Activated CD4-positive, alpha-beta T cell treated with anti-CD3 and anti-CD28 coated beads for 36 hours (primary cell): ENCODE measurements at places on chromosomes 16 and 17. TPM values are rescaled to one million over a fixed set of nuclear protein-coding genes. Genes with fewer than 3 reads are reported as not detected.

- peak; percentile 82 for DNase-seq
- peaks cover 9% of the 10 kb centered on the region for H3K27me3 ChIP-seq
- no peaks in the 10 kb centered on the region for H3K36me3 ChIP-seq
- H3K4me3 ChIP-seq, result no peak overlapping the region
- no peak overlapping the region for H3K27ac ChIP-seq
- H3K4me1 ChIP-seq, result no peaks in the 10 kb centered on the region
These were observed 74.5 kb upstream of the DYNLRB2 start for GRCh38 chr16:80466024-80466987.

DNA sequence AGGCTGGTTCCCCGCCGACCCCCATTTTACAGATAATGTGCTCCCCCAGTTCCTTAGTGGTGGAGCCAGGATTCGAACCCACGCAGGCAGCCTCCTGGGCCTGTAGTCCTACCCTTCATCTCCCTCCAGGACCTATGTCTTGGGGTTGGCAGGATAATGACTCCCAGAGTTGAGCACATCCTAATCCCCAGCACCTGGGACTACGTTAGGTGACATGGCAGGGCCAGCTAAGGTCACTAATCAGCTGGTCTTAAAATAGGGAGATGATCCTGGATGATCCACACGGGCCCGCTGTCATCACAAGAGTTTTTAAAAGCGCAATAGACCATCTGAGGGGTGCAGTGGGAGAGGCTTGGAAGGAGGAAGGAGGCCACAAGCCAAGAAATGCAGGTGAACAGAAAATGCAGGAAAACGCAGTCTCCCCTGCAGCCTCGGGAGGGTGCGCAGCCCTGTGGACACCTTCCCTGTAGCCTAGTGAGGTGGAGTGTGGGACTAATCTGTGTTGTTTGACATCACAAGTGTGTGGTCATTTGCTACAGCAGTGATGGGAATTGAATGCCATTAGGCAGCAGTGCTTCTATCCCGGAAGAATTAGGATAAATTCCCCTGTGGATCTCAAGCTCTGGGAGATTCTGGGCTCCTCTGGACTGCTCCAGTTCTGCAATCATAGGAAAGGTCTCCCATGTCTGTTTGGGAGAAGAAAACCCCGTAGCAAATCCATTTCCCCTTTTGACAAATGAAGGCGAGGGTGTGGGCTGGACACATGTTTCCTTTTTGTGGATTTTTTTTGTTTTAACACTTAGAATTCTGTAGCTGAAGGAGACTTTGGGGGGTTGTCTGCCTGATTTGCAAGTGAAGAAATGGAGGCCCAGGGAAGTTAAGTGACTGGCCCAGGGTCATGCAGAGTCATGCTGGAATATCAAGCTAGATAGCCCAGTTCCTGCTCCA, 297.7 kb downstream of the SEC14L1 start:
- DNase-seq, result no peak
- H3K27ac ChIP-seq, result peak overlapping the region; percentile 93
- peaks cover 14% of the 10 kb centered on the region for H3K36me3 ChIP-seq
- H3K4me3 ChIP-seq, result peak overlapping the region; percentile 1

ABCA9 gene
- not detected for total RNA-seq

DNA sequence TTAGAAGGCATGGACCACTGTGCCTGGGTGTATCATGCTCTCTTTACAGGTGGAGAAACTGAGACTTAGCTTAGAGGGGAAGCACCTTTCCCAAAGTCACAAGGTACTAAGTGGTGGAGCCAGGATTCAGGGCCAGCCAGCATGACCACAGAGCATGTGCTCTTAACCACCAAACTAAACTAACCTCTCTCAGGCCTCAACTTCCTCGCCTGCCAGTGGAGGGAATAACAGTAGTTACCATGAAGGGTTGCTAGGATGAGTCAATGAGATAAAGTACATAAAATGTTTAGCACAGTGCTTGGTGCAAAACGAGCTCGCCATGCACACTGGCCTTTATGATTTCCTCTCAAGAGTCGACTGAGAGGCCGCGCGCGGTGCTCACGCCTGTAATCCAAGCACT, 6.4 kb upstream of the MYO1C start:
- no peaks in the 10 kb centered on the region for H3K27me3 ChIP-seq
- no peak for DNase-seq
- no peak overlapping the region for H3K27ac ChIP-seq

GRCh38 chr16:85335584-85336491, 223.6 kb upstream of the CIBAR2 start:
- H3K27me3 ChIP-seq, result peaks cover 4% of the 10 kb centered on the region
- peaks cover 11% of the 10 kb centered on the region for H3K4me1 ChIP-seq
- H3K36me3 ChIP-seq, result no peaks in the 10 kb centered on the region
- H3K27ac ChIP-seq, result peak overlapping the region; percentile 47
- DNase-seq, result peak; percentile 41
- H3K4me3 ChIP-seq, result peak overlapping the region; percentile 45

- H3K36me3 ChIP-seq, result no peaks in the 10 kb centered on the region
- no peak overlapping the region for H3K4me3 ChIP-seq
- no peaks in the 10 kb centered on the region for H3K4me1 ChIP-seq
- no peaks in the 10 kb centered on the region for H3K27me3 ChIP-seq
These were observed 21.1 kb downstream of the NGFR start for GRCh38 chr17:49516180-49516579.

GRCh38 chr16:86018487-86018886, 119.5 kb downstream of the IRF8 start:
- peaks cover 34% of the 10 kb centered on the region for H3K27me3 ChIP-seq
- peaks cover 15% of the 10 kb centered on the region for H3K4me1 ChIP-seq
- no peak overlapping the region for H3K27ac ChIP-seq
- DNase-seq, result no peak

DNA sequence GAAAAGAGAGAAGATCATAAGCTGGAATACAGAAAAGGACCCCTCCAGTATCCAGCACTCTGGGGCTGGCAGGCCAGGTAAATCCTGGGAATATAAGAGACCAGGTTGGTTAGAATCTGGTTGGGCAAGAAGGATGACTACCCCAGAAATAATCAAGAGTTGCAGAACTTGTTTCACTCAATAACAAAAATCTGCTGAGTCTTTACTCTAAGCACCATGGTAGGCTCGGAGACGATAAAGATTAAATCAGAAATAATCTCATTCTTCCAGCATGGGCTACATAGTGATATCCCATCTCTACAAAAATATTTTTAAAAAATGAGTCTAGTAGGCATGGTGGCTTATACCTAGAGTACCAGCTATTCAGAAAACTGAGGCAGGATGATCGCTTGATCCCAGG, 138.0 kb upstream of the KCNJ16 start:
- H3K4me3 ChIP-seq, result no peak overlapping the region
- no peaks in the 10 kb centered on the region for H3K36me3 ChIP-seq
- no peaks in the 10 kb centered on the region for H3K27me3 ChIP-seq
- no peak for DNase-seq
- H3K4me1 ChIP-seq, result no peaks in the 10 kb centered on the region

- H3K36me3 ChIP-seq, result peaks cover 66% of the 10 kb centered on the region
- no peak overlapping the region for H3K27ac ChIP-seq
- no peaks in the 10 kb centered on the region for H3K27me3 ChIP-seq
- H3K4me1 ChIP-seq, result peaks cover 27% of the 10 kb centered on the region
- no peak for DNase-seq
- H3K4me3 ChIP-seq, result no peak overlapping the region
These were observed 6.8 kb downstream of the RSL1D1 start for GRCh38 chr16:11844499-11844898.

DNA sequence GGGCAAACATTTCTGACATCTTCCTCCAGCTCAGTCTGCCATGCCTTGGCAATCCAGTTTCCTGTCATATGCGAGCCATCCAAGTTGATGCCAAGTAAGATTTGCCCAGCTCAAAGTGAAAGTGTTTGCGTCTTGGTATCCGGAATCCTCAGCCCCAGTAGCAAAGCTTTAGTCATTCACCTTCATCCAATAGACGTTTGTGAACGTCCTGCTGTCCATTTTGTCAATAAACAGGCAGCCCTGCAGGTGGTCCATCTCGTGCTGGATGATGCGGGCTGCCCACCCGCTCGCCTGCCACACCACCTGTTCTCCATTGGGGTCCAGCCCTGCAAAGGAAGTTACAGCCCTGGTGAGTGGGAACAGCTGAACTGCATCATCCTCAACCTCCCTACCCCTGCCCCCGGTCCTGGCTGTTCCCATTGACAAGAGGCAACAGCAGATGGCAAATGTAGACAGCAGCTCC, 1.5 kb downstream of the PDF start:
- peak overlapping the region; percentile 83 for H3K4me3 ChIP-seq
- no peaks in the 10 kb centered on the region for H3K27me3 ChIP-seq
- H3K27ac ChIP-seq, result peak overlapping the region; percentile 79
- DNase-seq, result peak; percentile 40
- H3K36me3 ChIP-seq, result peaks cover 62% of the 10 kb centered on the region

GRCh38 chr17:75511610-75512575, 3.4 kb downstream of the CASKIN2 start:
- no peaks in the 10 kb centered on the region for H3K36me3 ChIP-seq
- no peak for DNase-seq
- no peaks in the 10 kb centered on the region for H3K4me1 ChIP-seq
- H3K4me3 ChIP-seq, result no peak overlapping the region
- peaks cover 3% of the 10 kb centered on the region for H3K27me3 ChIP-seq

DNA sequence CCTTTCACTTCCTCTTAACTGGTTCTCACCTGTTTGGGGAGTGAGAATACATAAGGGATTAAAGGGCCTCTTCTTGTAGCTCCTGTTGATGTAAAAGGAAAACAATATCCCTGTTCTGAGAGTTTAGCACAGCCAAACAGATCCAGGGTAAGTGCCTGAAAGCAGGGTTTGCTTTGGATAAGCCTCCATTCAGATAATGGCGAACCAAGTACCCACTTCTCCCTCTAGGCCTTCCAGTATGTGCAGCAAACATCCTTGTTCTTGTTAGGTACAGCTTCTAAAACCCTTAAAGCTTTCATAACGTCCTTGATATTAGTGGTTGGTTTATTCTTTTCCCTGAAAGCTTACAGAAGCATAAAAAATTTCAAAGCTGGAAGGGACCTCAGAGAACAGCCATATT, 130.6 kb upstream of the DNAH9 start:
- no peak overlapping the region for H3K4me3 ChIP-seq
- no peaks in the 10 kb centered on the region for H3K27me3 ChIP-seq
- H3K27ac ChIP-seq, result no peak overlapping the region
- DNase-seq, result no peak

RANGRF gene
- 37.9 TPM for total RNA-seq

DNA sequence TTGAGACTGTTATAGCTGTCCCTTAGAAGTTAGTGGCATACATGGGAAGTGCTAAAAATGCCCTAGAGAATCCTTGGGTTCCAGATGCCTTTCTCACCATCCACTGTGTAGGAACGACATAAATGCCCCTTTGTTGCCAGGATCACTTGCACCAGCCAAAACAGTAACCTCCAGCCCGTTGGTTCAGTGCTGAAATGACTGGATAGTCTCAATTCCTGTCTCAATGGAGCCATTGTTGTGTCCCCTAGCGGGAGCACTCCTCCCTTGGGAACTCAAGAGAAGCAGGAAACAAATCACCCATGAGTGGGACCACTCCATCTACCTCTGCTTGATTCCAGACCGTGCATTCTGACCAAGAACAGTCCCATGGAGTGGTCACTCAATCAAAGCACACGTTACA, 23.1 kb downstream of the MPHOSPH6 start:
- H3K27me3 ChIP-seq, result no peaks in the 10 kb centered on the region
- no peak overlapping the region for H3K27ac ChIP-seq
- no peaks in the 10 kb centered on the region for H3K4me1 ChIP-seq
- DNase-seq, result no peak

CHST4 gene
- total RNA-seq, result not detected

- peaks cover 3% of the 10 kb centered on the region for H3K4me1 ChIP-seq
- no peak overlapping the region for H3K27ac ChIP-seq
- peaks cover 25% of the 10 kb centered on the region for H3K36me3 ChIP-seq
- H3K4me3 ChIP-seq, result no peak overlapping the region
- DNase-seq, result no peak
These were observed 13.0 kb upstream of the PNPO start for GRCh38 chr17:47928415-47928814.

DNA sequence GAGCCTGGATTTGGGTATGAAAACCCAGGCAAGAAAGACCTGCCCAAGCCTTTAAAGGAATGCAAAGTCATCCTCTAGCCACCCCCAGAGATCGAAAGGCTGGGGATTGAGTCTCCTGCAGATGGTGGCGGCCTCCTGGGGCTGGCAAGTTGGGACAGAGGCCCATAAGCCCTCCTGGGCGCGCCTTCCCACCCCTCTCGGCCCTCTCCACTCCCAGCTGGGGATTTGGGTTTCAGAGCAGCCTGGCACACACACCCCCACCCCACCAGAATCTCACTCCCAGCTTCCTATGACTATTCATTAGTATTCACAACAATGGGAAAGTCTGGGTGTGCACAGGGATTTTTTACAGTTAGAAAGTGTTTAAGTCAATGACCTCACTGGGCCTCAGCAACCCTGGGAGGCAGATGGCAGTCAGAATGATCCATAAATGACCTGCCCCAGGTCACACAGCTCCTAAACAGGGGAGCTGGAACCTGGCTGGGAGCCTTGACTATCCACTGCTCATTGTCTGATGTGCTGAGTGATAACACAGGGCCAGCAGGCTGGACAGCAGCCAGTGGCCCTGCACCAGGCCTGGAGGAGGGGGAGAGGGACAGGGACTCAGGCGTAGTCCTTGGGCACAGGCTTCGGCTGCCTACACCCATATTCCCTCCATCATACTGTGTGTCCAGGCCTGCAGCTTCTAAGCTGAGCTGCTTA, 12.1 kb downstream of the NHERF1 start:
- no peak for DNase-seq
- peaks cover 10% of the 10 kb centered on the region for H3K36me3 ChIP-seq
- H3K4me3 ChIP-seq, result no peak overlapping the region
- no peaks in the 10 kb centered on the region for H3K27me3 ChIP-seq

GRCh38 chr16:87216841-87217275, 100.3 kb downstream of the C16orf95 start:
- DNase-seq, result no peak
- H3K36me3 ChIP-seq, result no peaks in the 10 kb centered on the region
- H3K27ac ChIP-seq, result no peak overlapping the region
- peaks cover 6% of the 10 kb centered on the region for H3K27me3 ChIP-seq
- H3K4me1 ChIP-seq, result no peaks in the 10 kb centered on the region
- no peak overlapping the region for H3K4me3 ChIP-seq

DNA sequence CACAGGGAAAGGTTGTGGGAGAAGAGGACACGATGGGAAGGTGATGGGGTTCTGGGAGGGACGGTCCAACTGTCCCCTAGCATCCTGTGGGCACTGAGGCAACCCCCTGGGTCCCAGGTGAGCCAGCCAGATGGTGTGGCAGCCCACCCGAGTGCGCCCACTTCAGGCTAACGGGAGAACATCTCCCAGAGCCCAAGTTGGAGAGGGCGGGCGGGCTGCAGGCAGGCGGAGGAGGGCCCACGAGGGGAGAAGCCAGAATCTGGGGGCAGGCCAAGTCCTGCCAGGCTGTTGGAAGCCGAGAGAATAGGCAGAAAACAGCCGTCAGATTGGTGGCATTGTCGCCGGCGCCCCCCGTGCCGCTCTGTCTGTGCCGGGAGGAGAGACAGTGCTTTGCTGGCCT, 13.8 kb upstream of the ABCC3 start:
- H3K4me3 ChIP-seq, result no peak overlapping the region
- no peaks in the 10 kb centered on the region for H3K4me1 ChIP-seq
- no peak for DNase-seq
- no peak overlapping the region for H3K27ac ChIP-seq

- H3K4me3 ChIP-seq, result peak overlapping the region; percentile 100
- peaks cover 2% of the 10 kb centered on the region for H3K27me3 ChIP-seq
- H3K36me3 ChIP-seq, result peaks cover 69% of the 10 kb centered on the region
- H3K27ac ChIP-seq, result peak overlapping the region; percentile 99
- DNase-seq, result peak; percentile 79
These were observed 6.6 kb upstream of the TSPOAP1 start for GRCh38 chr17:58335061-58335731.

DPEP2 gene
- total RNA-seq, result 3.8 TPM

DECR2 gene
- total RNA-seq, result 13.0 TPM

MT1M gene
- not detected for total RNA-seq

SULT1A1 gene
- 12.1 TPM for total RNA-seq

GRCh38 chr17:57662644-57663308, 82.3 kb downstream of the CCDC182 start:
- H3K4me1 ChIP-seq, result no peaks in the 10 kb centered on the region
- no peak overlapping the region for H3K27ac ChIP-seq
- H3K36me3 ChIP-seq, result no peaks in the 10 kb centered on the region
- H3K27me3 ChIP-seq, result no peaks in the 10 kb centered on the region
- H3K4me3 ChIP-seq, result no peak overlapping the region
